Lower lobe of right lung (tissue), 2 donors: ENCODE measurements at places on chromosomes 5 and 9. TPM values are rescaled to one million over a fixed set of nuclear protein-coding genes. Genes with fewer than 3 reads are reported as not detected.

DNA sequence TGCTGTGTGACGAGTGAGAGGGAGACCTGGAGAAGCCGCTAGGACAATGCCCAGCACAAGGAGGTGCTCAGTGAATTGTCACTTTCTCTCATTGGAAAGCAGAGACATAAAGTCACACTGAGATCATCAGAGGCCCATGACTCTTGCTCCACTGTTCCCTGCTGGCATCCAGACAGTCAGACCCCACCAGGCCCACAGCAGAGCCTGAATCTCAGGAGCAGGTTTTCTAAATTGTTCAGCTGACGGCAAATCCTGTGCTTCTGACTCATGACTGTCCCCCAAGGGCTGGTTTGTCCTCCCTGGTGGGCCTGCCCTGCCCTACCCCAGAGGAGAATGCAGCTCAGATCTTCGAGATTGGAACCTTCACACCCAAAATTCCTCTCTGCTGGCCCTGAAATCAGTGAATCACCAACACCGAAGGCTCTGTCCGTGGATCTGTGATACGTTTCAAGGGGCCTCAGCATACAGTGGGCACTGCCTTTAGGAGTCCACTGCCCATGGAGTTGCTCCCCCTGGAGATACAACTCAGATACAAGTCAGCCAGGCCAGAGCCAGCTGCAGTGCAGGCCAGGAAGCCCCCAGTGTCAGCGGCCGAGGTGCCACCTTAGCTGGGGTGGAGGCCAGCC, 2.7 kb downstream of the PTGES start:
- H3K27ac ChIP-seq, result no peak overlapping the region
- H3K4me3 ChIP-seq, result no peak overlapping the region
- peaks cover 20% of the 10 kb centered on the region for H3K4me1 ChIP-seq
- H3K27me3 ChIP-seq, result peaks cover 7% of the 10 kb centered on the region
- no peaks in the 10 kb centered on the region for H3K36me3 ChIP-seq

GRCh38 chr5:78778538-78778937, 130.0 kb upstream of the LHFPL2 start:
- no peak overlapping the region for H3K4me3 ChIP-seq
- H3K4me1 ChIP-seq, result no peaks in the 10 kb centered on the region
- no peak overlapping the region for H3K27ac ChIP-seq
- DNase-seq, result no peak

- no peak overlapping the region for H3K4me3 ChIP-seq
- DNase-seq, result no peak
- no peaks in the 10 kb centered on the region for H3K27me3 ChIP-seq
Observed at GRCh38 chr5:92421942-92422341, 1038.8 kb upstream of the ARRDC3 start.

GRCh38 chr9:97310896-97311295, 3.4 kb downstream of the CCDC180 start:
- H3K36me3 ChIP-seq, result peaks cover 23% of the 10 kb centered on the region
- no peak for DNase-seq
- H3K4me3 ChIP-seq, result no peak overlapping the region
- H3K27me3 ChIP-seq, result no peaks in the 10 kb centered on the region

DNA sequence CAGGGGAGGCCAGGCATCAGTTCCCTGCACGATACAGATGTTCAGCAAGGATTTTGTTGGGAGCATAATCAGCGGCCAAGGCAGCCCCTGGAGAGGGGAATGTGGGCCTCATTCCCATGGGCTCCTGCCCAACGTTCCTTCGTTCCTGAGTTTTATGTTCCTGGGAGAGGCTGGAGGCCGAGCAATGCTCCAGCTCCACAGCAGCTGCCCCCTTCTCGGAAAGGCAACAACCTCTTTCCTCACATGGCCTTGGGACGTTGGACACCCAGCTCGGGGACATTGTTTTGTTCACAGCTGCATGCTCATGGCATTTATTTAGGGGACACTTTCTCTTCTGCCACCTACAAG, 63.8 kb upstream of the COL15A1 start:
- H3K27ac ChIP-seq, result no peak overlapping the region
- no peak overlapping the region for H3K4me3 ChIP-seq
- no peaks in the 10 kb centered on the region for H3K27me3 ChIP-seq
- H3K4me1 ChIP-seq, result peaks cover 7% of the 10 kb centered on the region
- no peak for DNase-seq

DNA sequence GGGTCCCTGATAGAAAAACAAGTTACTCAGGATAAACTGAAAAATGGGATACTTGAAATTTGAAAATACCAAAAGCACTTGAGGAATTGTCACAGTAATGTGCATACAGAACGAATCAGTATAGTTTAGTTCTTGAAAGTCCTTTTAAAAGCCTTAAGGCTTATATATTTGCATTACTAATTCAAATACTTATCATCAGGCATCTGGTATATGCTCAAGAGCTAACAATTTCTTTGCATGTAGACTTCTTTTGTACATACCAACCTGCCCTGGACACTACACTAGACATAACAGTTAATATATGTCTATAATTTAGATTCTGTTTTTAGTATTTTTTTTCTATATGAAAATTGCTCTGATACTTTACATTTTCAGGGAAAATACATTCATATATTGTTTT, 43.2 kb downstream of the SMIM15 start:
- no peak for DNase-seq
- H3K36me3 ChIP-seq, result no peaks in the 10 kb centered on the region
- no peaks in the 10 kb centered on the region for H3K4me1 ChIP-seq
- H3K27ac ChIP-seq, result no peak overlapping the region
- no peak overlapping the region for H3K4me3 ChIP-seq

GRCh38 chr9:127968700-127969383, 11.9 kb downstream of the EEIG1 start:
- peak overlapping the region; percentile 34 for H3K27ac ChIP-seq
- H3K4me3 ChIP-seq, result no peak overlapping the region
- DNase-seq, result no peak
- H3K27me3 ChIP-seq, result no peaks in the 10 kb centered on the region
- peaks cover 97% of the 10 kb centered on the region for H3K4me1 ChIP-seq

- H3K4me1 ChIP-seq, result no peaks in the 10 kb centered on the region
- no peak overlapping the region for H3K27ac ChIP-seq
- H3K4me3 ChIP-seq, result no peak overlapping the region
- no peaks in the 10 kb centered on the region for H3K36me3 ChIP-seq
Observed at GRCh38 chr9:100394032-100394695, 32.8 kb upstream of the MSANTD3 start.

DNA sequence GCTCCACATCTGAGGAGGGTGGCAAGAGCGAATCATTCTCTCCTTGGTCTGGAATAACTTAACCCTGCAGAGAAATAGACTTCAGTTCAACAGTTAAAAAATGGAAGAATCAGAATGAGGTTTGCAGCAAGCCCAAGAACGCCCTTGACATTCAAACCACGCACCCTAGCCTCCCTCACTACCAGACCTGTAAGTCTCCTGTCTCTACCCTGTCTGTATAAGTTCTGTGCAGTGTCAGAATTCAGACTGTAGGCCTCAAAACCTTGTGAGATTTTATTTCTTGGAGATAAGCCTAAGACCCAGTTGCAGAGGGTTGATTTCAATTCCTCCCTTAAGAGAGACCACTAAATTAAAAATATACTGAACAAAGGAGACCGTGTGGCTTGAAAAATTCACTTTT, 35.8 kb upstream of the PLPP1 start:
- no peak for DNase-seq
- H3K27me3 ChIP-seq, result no peaks in the 10 kb centered on the region
- H3K4me3 ChIP-seq, result no peak overlapping the region
- no peaks in the 10 kb centered on the region for H3K36me3 ChIP-seq
- H3K27ac ChIP-seq, result no peak overlapping the region
- H3K4me1 ChIP-seq, result peaks cover 10% of the 10 kb centered on the region

GRCh38 chr5:135615581-135616260, 36.9 kb upstream of the CXCL14 start:
- DNase-seq, result no peak
- no peak overlapping the region for H3K4me3 ChIP-seq
- no peaks in the 10 kb centered on the region for H3K4me1 ChIP-seq
- no peaks in the 10 kb centered on the region for H3K27me3 ChIP-seq
- H3K36me3 ChIP-seq, result no peaks in the 10 kb centered on the region

GRCh38 chr9:87010626-87011025, 63.3 kb upstream of the GAS1 start:
- H3K4me1 ChIP-seq, result no peaks in the 10 kb centered on the region
- DNase-seq, result no peak
- H3K27ac ChIP-seq, result no peak overlapping the region
- H3K27me3 ChIP-seq, result no peaks in the 10 kb centered on the region

GRCh38 chr5:111673891-111674626, 82.9 kb downstream of the NREP start:
- no peak overlapping the region for H3K27ac ChIP-seq
- no peaks in the 10 kb centered on the region for H3K27me3 ChIP-seq
- DNase-seq, result no peak
- no peaks in the 10 kb centered on the region for H3K36me3 ChIP-seq
- H3K4me1 ChIP-seq, result no peaks in the 10 kb centered on the region
- no peak overlapping the region for H3K4me3 ChIP-seq

DNA sequence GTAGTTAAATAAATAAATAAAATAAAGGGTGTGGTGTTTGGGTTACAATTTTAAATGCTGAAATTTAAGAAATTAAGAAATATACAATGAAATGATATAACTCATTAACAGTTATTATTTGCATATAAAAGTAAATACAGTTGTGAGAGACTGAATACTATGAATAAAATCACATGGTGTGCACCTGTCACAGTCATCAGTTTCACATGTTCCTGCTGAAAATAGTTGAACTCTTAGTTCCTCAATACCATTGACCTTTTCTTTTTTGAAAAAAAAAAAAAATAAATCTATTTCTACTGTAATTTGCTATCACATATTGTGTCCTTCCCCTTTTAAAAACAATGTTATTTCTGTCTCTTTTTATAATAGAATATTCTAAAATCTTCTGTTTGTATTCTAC, 130.9 kb upstream of the CHD1 start:
- no peak overlapping the region for H3K27ac ChIP-seq
- no peak for DNase-seq
- H3K27me3 ChIP-seq, result no peaks in the 10 kb centered on the region
- no peaks in the 10 kb centered on the region for H3K36me3 ChIP-seq

DNA sequence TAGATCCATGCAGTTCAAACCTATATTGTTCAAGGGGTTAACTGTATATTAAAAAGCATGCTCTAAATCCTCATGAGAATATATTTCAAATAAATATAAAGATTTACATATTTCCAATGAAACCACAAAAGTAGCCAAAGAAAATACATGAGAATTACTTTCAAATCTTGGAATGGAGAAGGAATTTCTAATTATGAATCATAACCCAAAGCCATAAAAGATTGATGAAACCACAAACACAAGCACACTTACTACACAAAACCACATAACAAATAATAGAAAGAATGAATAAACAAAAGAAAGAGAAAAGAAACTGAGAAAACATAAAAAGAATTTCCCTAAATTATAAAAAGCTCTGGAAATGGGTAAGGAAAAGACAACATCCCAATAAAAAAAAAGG, 16.0 kb downstream of the ERP44 start:
- H3K27ac ChIP-seq, result no peak overlapping the region
- H3K4me1 ChIP-seq, result peaks cover 24% of the 10 kb centered on the region
- H3K36me3 ChIP-seq, result no peaks in the 10 kb centered on the region
- no peak for DNase-seq
- no peak overlapping the region for H3K4me3 ChIP-seq
- H3K27me3 ChIP-seq, result no peaks in the 10 kb centered on the region

- no peaks in the 10 kb centered on the region for H3K36me3 ChIP-seq
- H3K27me3 ChIP-seq, result no peaks in the 10 kb centered on the region
- DNase-seq, result no peak
Observed at GRCh38 chr9:136640171-136641111, 22.3 kb upstream of the EGFL7 start.

- no peak overlapping the region for H3K27ac ChIP-seq
- no peaks in the 10 kb centered on the region for H3K27me3 ChIP-seq
- no peak for DNase-seq
- no peaks in the 10 kb centered on the region for H3K4me1 ChIP-seq
Observed at GRCh38 chr9:91180240-91180929, 181.3 kb downstream of the AUH start.

GRCh38 chr5:36598045-36598444, 8.4 kb upstream of the SLC1A3 start:
- no peaks in the 10 kb centered on the region for H3K27me3 ChIP-seq
- H3K4me1 ChIP-seq, result no peaks in the 10 kb centered on the region
- H3K36me3 ChIP-seq, result no peaks in the 10 kb centered on the region
- H3K4me3 ChIP-seq, result no peak overlapping the region
- DNase-seq, result no peak
- H3K27ac ChIP-seq, result no peak overlapping the region

DNA sequence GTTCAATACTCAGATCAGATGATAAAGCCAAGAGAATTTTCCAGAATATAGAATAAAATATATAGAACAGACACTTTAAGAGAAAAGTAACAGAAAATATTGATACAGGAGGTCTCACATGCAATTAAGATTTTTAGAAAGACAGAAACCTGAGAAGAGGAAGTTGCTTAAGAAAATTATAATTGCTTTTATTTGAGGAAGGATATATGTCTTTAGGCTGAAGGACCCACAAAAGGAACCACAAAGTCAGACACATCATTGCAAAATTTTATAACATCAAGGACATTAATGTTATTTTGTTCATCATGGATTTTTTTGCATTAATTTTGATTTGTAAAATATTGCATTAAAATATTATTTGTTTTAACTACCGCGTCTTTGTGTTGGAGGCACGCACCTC, 141.5 kb downstream of the FSTL4 start:
- H3K27me3 ChIP-seq, result peaks cover 14% of the 10 kb centered on the region
- H3K4me1 ChIP-seq, result no peaks in the 10 kb centered on the region
- H3K27ac ChIP-seq, result no peak overlapping the region
- H3K4me3 ChIP-seq, result no peak overlapping the region
- no peak for DNase-seq
- no peaks in the 10 kb centered on the region for H3K36me3 ChIP-seq

- H3K4me3 ChIP-seq, result no peak overlapping the region
- no peak for DNase-seq
- no peaks in the 10 kb centered on the region for H3K36me3 ChIP-seq
- H3K27me3 ChIP-seq, result peaks cover 3% of the 10 kb centered on the region
Observed at GRCh38 chr9:137866226-137867141, 11.1 kb upstream of the CACNA1B start.

GRCh38 chr5:79824444-79824843, 134.8 kb downstream of the CMYA5 start:
- no peak overlapping the region for H3K4me3 ChIP-seq
- no peak overlapping the region for H3K27ac ChIP-seq
- H3K4me1 ChIP-seq, result no peaks in the 10 kb centered on the region
- H3K36me3 ChIP-seq, result no peaks in the 10 kb centered on the region
- DNase-seq, result no peak

- no peak for DNase-seq
- H3K4me3 ChIP-seq, result no peak overlapping the region
- H3K27ac ChIP-seq, result no peak overlapping the region
- no peaks in the 10 kb centered on the region for H3K36me3 ChIP-seq
Observed at GRCh38 chr9:4366591-4367330, 66.9 kb upstream of the GLIS3 start.

DNA sequence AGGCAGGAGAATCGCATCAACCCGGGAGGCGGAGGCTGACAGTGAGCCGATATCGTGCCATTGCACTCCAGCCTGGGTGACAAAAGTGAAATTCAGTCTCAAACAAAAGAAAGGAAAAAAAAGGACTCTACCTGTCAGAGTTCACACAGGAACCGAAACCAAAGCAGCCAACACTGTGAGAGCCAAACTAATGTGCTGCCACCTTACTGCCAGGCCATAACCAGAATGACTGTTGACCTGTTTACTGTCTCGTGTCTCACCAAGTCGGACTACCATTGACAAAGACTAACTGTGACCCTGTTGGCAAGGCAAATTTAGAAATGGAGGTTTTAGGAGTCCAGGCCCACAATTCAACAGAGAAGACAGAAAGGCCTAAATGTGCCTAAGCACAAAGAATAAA, 112.4 kb downstream of the ANXA2R start:
- H3K4me1 ChIP-seq, result no peaks in the 10 kb centered on the region
- DNase-seq, result no peak
- no peak overlapping the region for H3K4me3 ChIP-seq
- H3K27me3 ChIP-seq, result peaks cover 10% of the 10 kb centered on the region
- no peak overlapping the region for H3K27ac ChIP-seq

GCNT1 gene
- 14.4 TPM for total RNA-seq

HAVCR2 gene
- 33.8 TPM for total RNA-seq

PDGFRB gene
- 89.3 TPM for total RNA-seq

GNA14 gene
- total RNA-seq, result 15.6 TPM

IFNA13 gene
- 1.1 TPM for total RNA-seq
